ENCODE measurements at places on chromosomes 5 and 9.

DNA sequence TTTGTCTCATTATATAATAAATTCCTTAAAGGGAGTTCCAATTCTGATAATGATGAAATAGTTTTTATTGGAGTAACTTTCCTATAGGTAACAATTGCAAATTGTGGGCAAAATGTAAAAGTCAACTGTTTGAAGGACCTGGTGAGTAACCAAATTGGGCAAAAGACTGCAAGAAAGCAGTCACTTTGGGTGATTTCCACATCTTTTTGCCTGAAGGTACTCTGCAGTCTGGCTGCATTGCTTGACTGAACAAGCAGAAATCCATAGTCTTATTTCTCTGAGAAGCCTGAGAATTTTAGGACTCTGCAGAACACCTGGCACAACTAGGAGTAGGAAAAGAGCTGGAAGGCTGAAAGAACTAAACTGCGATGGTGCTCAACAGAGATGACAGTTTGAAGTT, 114.9 kb downstream of the HOMER1 start:
- no peak for DNase-seq

- DNase-seq, result no peak
Observed at GRCh38 chr5:124289641-124290311, 456.7 kb downstream of the ZNF608 start.

DNA sequence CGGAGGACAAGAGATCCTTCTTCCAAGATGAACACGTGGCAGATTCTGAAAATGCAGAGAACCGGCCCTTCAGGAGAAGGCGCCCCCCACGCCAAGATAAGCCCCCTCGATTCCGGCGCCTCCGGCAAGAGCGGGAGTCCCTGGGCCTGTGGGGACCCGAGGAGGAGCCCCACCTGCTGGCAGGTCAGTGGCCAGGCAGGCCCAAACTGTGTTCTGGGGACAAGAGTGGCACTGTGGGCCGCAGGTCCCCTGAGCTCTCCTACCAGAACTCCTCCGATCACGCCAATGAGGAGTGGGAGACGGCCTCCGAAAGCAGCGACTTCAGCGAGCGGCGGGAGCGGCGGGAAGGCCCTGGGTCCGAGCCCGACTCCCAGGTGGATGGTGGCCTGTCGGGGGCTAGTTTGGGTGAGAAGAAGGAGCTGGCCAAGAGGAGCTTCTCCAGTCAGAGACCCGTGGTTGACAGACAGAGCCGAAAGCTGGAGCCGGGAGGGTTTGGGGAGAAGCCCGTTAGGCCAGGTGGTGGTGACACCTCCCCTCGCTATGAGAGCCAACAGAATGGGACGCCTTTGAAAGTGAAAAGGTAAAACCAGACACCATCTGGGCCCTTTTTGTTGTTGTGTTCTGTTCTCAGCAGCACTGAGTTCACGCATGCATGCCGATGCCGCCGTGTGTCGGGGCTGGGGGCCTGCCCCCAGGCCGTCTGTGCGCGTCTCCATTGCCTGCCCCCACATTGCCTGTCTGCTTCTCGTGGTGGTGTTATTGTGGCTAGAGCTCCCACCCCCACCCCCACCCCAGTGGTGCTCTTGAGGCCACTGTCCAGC, 26.6 kb upstream of the POMT1 start:
- no peak for DNase-seq

DNA sequence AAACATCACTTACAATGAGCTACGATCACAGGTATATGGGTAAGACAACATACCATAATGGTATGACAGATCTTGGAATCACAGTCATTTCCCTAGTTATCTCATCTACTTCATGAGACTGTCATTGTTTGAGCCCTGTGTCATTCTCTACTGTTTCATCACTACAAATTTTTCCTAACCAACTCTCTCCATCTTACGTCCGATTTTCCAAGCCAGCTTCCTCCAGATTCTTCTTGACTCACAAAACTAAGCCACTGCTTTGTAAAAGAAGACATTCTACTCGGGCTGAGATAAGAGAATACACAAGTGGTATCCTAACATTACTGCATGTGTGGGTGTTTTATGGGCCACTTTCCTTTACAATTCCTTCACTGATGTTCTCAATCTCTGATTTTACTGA, 49.6 kb downstream of the SERINC5 start:
- no peak for DNase-seq

DNA sequence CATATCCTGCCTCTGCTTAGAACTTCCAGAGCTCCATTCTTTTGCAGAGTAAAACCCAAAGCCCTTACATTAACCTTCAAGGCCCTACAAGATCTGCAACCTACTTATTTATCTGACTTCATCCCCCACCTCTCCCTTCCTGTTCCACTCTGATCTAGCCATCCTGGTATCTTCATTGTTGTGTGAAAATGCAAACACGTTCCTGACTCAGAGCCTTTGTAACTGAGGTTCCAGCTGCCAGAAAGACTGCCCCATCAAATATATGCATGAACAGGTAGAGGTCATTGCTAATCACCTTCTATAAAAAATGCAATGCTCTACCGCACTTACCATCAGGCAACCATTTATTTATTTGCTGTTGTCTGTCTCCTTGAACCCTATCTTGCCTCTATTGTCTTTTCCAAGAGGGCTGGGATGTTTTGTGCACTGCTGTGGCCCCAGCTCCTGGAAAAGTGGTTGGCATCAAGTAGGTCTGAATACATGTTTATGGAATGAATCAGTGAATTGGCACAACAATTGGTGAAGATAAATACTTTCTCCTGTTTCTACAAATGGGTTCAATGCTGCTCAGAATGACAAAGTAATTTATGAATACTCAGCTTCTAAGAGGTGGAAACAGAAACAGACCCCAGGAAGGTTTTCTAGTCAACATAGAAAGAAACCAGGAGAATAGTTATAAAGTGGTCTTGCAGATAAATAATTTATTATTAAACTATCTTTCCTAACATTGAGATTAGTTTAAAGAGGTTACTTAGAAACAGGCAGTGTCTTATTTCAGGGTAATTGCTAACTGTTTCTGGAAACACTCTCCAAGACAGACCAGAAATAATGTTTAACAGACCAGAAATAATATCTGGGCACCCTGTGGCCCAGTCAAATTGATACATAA, 230.6 kb upstream of the CD180 start:
- no peak for DNase-seq
